ENCODE measurements at places on chromosomes 6 and 20.

DNA sequence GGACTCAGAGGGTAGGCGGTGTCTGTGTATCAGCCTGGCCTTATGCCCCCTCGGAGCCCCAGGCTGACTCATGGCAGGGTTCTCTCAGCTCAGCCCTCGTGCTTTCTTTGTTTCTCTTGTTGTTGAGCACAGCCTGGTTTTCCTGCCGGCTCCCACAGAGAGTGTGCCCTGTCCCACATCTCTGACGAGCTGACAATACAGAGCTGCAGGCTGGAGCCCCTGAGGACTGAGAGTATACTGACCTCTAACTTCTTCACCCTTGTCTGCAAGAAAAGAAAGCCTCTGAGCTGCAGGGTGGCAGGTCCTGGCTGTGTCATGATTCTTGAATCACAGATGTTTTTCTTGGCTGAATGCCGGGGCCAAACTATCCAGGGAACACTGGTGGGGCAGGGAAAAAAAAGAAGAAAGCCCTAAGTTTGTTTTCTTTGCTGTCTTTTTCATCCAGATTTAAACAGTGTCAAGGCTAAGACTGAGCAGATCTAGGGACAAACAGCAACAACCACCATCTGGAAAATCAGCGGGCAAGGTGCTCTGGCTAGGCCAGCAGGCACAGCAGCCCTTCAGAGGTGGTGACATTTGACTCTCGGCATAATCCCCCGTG is 63.3 kb upstream of the ZNF133 start:
- no peak for DNase-seq

DNA sequence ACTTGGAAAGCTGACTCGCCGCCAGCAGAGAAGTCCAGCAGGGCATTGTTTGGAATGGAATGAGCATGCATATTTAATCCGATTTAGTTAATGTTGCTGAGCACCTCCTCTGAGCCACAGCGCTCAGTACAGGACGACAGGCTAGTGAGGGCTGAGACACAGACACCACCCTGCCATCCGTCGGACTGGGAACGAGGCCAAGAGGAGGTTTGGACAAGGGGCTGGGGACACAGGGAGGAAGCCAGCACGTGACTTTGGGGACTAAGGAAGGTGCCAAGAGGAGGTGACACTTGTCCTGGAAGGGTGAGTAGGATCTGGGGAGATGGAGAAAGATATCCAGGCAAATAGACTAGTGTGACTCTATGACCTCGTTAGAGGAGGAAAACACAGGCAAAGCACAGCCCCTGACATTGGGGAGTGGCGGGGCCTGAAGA is 152.5 kb upstream of the ECI2 start:
- DNase-seq = no peak

DNA sequence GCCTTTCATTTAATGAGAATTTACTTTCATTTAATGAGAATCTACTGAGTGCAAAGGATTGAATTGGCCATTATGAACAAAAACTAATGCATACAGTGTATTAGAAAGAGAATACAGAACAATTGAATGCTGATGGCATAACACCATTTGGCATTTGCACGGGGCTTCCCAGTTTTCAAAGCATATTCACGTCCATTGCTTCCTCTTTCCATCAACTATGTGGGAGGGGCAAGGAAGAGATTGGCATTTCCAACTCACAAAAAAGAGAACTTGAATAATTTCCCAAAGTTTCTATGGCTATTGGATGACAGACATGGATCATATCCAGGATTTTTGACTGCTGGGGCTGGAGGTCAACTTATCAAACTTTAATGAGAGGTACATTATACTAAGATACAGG is 23.2 kb upstream of the ARG1 start:
- no peak for DNase-seq

DNA sequence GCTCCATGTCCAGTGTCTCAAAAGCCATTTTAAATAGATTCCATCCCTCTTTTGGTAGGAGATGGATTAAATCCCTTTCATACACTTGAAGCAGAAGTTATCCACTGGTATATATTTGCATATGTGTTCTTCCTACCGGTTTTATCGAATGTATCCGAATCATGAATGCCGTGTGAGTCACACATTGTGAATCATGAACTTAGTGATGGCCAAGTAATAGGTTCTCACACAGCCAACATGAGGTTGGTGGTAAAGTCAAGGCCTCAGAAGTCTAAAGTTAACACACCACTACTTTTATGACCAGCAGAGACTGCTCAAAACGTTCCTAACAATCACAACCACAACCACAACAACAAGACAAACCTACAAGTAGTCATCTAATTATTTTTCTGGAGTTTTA is 345.5 kb downstream of the THBS2 start:
- no peak for DNase-seq

- DNase-seq = no peak
Measured at GRCh38 chr20:17172836-17173516, 53.9 kb upstream of the PCSK2 start.

- DNase-seq = no peak
Measured at GRCh38 chr6:114375541-114376192, 32.8 kb upstream of the HS3ST5 start.

GRCh38 chr6:159104163-159104925 is 59.6 kb upstream of the TAGAP start:
- peak; percentile 86 for DNase-seq

- DNase-seq = peak; percentile 61
Measured at GRCh38 chr6:105077596-105078385, 102.0 kb downstream of the POPDC3 start.

- peak; percentile 50 for DNase-seq
Measured at GRCh38 chr6:46221222-46221793, 50.5 kb upstream of the ENPP5 start.

DNA sequence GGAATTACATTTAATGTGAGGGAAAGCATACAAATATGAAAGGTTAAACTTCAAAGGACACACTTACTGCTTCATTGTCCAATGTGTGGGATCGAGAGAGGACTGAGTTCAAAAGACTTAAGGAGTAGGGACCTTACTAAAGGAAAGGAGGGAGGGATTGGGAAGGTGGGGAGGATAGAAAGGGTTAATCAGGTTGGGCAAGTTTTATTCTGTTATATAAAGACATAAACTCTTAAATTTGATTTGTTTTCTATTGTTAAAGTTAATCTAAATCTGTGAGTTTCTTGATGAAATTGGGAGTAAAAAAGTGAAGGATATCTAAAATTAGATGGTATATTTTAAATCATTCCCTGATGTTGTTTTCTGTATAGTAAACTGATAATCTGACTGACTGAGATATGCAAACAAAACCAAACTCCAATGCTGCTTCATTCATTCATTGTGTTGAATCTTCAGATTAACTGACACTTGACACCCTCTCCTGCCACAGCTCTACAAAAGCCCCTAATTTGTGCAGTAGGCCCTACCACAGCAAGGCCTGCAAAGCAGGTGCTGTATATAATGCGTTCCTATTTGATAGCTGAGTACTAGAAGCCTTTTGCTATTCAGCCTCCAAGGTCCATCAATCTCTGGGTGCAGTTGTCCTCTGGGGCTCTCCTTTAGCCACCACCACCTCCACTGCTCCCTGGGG is 1.3 kb upstream of the UBE2J1 start:
- DNase-seq = no peak

DNA sequence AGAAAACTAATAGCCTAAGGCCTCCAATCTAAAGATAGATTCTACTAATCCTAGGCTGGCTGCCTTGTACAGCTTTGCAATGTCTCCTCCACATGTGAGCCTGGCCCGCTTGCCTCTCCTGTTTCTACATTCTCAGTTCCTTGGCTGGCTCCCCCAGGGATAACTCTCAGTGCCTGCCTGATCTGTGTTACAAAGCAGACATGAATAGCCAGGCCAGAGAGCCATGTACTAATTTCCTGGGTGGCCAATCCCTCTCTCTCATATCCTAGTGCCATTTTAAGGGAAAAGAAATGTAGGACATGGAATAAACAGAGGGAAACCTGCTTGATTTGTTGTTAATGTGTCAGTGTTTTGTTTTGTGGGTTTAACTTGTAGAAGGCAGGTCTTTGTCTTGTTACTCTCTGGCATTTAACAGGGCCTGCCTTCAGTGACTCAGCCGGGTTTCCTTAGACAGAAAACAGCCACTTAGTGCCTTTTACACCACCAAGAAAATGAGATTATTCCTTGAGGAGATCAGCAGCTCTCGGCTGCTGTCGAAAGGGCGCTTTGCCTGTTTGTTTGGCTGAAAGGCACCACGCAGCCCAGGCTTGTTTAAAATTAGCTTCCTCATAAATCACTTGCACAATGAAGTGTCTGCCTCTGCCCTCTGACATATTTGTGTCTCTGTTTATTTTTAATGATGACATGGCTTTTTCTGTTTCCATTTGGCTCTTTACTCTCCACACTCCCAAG is 702.7 kb downstream of the MAFB start:
- no peak for DNase-seq

DNA sequence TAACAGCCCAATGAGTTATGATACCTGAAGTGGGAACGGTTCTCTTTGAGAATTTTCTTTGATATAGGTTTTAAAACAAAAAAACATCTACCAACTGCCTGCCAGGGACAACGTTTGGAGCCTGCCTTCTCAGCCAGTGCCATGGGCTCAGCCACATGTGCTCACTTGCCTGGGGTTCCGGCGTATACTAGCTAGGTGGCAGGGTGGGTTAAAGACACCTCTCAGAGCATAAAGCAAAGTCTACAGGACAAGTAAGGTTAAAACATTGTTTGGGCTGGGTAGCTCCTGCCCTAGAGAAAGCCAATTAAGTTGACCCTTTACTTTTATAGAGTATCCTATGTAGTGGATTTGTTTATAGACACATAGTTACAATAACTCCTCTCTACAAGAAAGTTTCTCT is 38.0 kb upstream of the SCGN start:
- DNase-seq = no peak

- DNase-seq = no peak
Measured at GRCh38 chr6:7290079-7290478, 22.9 kb downstream of the SSR1 start.

- DNase-seq = no peak
Measured at GRCh38 chr6:155190677-155191076, 73.1 kb upstream of the CLDN20 start.

GRCh38 chr6:130412556-130413290 is 46.9 kb downstream of the TMEM200A start:
- no peak for DNase-seq

- DNase-seq = peak; percentile 69
Measured at GRCh38 chr6:158536084-158536890, 23.6 kb upstream of the TMEM181 start.

DNA sequence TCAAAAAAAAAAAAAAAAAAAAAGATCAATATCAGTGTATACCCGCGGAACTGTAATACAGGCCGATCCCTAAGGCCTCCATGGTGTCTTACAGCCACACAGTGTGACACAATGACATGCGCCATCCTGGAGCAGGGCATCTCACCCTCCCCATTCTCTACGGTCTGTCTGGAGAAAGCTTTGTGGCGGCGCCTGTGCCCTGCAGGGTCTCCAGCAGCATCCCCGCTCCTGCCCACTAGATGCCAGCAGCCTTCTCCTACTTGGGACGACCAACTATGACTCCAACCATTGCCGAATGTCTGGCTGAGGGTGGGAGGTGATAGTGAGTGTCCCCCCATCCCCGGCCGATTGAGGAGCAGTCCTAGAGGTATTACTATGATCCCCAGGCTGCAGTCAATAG is 558.8 kb upstream of the AGPAT4 start:
- DNase-seq = no peak

GRCh38 chr6:112634376-112634775 is 287.2 kb downstream of the RFPL4B start:
- no peak for DNase-seq

DNA sequence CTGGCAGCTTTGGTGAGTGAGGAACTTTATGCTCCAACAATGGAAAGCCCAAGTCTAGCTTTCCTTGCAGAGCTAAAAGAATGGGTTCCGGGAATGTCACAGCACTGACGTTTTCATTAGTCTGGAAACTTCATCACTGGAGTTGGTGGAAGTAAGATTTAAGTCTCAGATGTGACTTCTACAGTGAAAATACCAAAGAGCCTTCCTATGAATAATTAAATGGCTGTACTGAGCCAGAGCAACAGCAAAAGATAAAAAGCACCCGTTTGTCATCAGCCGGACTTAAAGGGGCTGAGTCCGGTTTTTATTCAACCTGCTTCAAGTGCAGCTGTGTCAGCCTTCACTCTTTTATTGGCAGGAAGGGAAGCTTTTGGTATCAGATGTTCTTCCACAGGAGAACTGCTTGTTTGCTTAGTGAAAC is 46.5 kb upstream of the SHLD1 start:
- DNase-seq = no peak

- peak; percentile 2 for DNase-seq
Measured at GRCh38 chr20:58710481-58711265, 18.1 kb downstream of the NPEPL1 start.

DNA sequence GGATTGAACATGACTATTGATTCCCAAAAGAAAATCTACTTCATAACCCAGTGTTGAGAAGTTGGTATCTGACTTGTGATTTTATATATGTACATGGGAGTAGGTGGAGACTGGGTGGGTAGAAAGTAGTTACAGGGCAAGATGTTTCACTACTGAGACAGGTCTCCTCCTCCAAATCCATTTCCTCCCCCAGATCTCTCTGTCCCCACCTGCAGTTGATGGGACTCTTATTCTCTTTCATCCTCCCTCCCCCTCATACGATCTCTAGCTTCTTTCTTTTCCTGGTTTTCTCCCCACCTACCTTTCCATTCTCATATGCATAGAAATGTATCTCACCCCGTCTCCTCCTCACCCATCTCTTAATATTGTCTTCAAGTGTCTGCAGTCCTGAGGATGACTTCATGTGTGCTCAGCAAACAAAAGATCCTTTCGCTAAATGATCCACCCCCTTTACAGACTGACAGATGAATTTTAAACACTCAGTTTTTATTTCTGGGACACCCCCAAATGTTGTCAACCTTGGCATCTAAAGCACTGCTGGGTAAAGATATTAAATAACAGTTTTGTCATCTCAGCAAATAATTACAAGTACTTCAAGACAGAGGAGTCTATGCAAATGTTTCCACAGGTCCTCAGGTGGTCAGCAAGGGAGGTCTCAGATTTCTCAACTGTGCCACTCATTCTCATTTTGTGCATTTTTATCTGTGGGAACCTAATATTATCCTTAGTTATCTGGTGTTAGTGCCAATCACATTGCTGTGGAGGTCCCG is 18.7 kb upstream of the HECA start:
- DNase-seq = no peak

GRCh38 chr6:52063584-52064344 is 23.6 kb downstream of the PKHD1 start:
- peak; percentile 88 for DNase-seq

DNA sequence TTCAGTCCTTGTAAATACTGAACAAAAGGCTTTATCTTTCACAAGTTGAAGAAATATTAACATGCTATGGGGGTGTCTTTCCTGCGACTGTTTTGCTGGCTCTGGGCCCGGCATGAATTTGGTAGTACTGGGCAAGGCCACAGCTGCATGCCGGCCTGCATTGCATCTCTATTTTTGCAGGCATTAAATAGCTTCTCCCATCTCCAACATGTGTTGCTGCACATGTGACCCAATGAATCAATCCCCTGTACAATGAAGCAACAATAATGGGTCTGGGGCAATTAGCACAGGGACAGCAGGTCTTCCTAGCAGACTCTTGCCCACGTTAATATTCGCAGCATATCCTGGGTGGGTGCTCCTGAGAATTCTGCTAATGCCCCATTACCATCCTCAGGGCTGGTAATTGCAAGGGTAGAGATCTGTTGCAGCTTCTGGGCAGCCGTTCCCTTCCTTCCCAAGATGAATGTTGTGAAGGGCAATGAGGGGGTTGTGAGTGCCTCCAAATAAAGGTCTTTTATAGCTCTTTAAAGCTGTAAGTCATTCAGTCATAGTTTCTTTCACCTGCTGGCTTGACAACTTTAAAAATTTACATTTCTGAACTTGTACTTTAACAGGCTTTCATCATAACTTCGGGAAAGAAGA is 24.3 kb upstream of the CDYL start:
- no peak for DNase-seq

- DNase-seq = no peak
Measured at GRCh38 chr6:23180504-23181293, 611.3 kb downstream of the HDGFL1 start.

- DNase-seq = no peak
Measured at GRCh38 chr6:20661721-20662120, 127.5 kb downstream of the CDKAL1 start.

Measured in NB4 (cell line).